Stimulated activated CD8-positive, alpha-beta memory T cell treated with anti-CD3 and anti-CD28 coated beads, Interleukin-7, amount 100 ng/mL, for 4 hours (primary cell): ENCODE measurements at places on chromosomes 16 and 17.

- no peak for DNase-seq
Observed at GRCh38 chr16:13206606-13207005, 305.2 kb downstream of the SHISA9 start.

- no peak for DNase-seq
Observed at GRCh38 chr17:67164302-67164701, 80.7 kb downstream of the HELZ start.

- DNase-seq = no peak
Observed at GRCh38 chr17:33469421-33469820, 176.3 kb upstream of the ASIC2 start.

DNA sequence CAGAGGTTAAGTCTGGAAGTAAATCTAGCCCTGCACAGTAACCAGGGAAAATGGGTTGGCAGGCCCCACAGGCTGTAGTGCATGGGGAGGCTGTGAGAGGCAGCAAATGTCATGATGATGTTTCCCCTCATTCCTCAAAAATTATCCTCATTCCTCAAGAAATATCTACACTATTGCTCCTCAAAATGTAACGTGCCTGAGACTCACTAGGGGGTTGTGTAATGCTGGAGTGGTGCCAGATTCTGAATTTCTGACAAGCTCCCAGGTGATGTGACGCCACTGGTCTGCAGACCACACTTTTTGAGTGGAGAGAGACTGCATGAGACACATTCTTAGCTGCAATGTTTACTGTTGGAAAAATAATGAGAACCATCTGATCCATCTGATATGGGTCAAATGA is 1.2 kb upstream of the MPP3 start:
- no peak for DNase-seq

DNA sequence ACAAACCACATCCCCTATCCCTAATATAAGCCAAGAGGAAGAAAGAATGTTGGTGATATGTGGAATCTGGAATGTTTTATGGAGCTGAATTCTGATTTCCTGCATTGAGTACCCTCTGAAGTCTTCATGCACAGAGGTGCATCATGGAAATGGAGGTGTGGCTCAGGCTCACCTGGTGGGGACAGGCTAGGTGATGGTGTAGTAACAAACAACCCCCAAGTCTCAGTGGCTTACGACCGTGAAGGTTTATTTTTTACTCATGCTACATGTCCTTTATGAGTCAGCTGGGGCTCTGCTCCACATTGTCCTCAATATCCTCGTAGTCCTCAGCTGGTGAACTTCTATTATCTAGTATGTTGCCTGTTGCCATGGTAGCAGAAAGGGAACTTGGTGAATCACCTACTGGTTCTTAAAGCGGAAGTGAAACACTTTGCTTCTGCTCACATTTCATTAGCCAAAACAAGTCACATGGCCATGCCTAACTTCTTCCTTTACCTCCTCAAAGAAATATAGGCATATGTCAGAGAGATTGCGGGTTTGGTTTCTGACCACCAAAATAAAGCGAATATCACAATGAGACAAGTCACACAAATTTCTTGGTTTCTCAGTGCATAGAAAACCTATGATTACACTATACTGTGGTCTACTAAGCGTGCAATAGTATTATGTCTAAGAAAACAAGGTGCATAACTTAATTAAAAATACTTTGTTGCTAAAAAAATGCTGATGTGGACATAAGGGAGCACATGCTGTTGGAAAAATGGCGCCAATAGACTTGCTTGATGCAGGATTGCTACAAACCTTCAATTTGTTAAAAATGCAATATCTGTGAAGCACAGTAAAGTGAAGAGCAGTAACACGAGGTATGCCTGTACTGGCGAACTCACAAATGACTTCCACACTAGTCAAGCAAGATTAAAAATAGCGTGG is at the start of gene PMFBP1:
TSS of gene PMFBP1 (minus strand) at position 51 of the 930 bp plus-strand sequence. CDS start 947 bp downstream, outside the sequence.
- DNase-seq = no peak

DNA sequence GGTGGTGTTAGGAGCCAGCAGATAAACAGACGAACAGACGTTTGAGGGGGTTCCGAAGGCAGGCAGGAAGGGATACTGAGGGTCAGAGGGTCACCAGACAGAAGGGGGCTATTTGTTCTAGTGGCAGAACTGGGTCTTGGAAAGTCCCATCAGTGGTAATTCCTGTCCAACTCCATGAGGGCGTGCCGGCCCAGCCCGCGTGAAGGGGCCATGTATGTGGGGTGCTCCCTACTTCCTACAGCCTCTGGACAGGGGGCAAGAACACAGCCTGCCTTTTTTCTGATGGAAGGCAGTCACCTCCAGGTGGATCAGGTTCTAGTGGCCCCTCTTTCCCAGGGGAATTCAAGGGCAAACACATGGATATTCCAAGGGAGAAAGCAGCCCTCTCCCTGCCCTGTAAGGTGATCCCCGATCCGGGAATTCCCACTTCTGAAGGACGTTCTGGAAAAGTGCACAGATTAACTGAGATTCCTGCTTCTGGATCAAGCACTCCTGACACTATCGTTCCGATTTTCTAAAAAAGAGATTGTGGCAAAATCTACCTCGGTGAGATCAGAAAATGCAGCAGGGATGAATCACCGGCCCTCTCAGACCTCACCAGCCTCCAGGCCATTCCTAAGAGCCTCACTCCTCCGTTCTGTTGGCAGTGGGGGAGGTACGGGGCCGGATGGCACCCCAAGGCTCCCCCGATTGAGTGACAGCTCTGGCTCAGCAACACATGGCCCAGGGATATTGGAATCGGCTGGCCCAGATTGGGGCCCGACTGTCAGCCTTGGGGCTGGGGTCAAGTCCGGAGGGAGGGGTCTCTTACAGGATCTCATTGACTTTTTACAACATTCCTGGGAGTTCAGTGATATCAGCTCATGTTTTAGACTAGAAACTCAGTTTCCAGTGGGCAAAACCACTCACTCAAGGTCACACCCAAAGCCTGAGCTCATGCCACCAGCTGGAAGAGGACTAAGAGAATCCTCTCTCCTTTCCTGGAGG is 12.4 kb downstream of the STX1B start:
- no peak for DNase-seq

DNA sequence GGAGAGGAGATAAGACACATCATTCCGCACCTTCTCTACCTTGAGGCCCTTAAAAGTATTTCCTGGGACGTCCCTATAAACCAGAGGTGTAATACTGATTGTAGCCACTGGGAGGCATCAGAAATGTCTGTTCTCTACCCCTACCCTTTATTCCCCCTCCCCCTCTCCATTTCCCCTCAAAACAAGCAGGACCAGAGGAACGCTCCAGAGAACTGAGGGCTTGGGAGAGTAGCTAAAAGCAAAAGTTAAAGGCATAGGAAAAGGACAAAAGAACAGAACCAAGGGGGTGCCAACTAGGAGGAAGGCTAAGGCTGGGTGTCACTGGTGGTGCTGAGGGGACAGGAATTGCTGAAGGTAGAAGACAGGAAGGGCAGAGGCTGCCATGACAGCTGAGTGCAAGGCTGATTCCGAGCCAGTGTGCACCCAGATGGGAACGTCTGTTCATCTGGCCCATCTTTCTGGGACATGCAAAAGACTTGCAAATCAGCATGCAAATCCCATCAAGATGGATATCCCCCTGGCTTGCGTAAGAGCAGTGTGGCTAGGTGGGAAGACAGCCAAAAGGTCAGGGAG is 6.7 kb downstream of the CAMTA2 start:
- no peak for DNase-seq

DNA sequence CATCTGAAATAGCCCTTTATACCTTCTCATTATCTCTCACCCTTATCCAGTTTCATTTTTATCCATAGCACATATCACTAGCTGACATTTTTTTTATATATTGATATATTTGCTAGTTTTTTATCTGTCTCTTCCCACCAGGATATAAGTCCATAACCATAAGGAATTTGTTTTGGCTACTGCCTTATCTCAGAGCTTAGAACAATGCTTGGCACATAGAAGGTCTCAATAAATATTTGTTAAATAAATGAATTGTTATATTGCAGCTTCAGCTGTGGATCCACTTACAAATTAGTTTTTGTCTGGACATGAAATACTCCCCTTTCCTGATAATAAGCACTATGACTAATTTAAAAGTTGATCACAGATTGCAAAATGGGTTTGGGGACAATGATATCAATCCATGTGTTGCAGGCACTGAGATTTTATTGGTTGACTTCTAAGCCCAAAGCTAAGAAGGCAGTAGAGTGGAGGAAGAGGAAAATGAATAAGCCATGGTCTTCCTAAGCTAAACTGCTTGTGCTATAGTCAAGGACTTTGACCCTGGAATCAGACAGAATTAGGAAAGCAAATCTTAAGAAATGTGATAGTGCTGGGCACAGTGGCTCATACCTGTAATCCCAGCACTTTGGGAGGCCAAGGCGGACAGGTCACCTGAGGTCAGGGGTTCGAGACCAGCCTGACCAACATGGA is 31.9 kb upstream of the YPEL2 start:
- no peak for DNase-seq

GRCh38 chr17:61619493-61619892 is 28.5 kb upstream of the NACA2 start:
- no peak for DNase-seq

GRCh38 chr17:12398441-12399051 is 267.1 kb upstream of the MYOCD start:
- no peak for DNase-seq

DNA sequence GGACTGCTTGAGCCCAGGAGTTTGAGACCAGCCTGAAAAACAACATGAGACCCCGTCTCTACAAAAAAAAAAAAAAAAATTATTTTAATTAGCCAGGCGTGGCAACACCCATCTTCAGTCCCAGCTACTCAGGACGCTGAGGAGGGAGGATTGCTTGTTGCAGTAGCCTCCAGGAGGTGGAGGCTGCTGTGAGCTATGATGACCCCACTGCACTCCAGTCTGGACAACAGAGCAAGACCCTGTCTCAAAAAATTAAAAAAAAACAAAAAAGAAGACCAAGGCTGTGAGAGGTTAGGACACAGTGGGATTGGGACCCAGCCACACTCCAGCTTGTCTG is 1.3 kb upstream of the SNAI3 start:
- DNase-seq = no peak

GRCh38 chr16:4077174-4077649 is 39.0 kb downstream of the ADCY9 start:
- no peak for DNase-seq

DNA sequence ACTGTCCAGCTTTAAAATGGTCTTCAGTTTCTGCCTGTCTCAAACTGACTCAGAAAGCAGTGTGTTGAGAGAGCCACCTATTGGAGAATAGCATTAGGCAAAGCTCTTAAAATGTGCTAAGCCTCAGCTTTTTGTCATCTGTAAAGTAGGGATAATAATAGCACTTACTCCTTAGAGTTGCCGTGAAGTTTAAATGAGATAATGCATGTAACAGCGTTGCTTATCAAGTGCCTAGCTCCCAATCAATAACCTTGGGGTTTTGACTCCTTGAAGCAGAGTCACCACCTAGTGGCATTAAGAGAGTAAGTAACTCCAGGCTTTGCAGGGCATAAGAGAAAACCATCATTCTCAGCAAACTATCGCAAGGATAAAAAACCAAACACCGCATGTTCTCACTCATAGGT is 163.3 kb downstream of the HS3ST2 start:
- DNase-seq = no peak

GRCh38 chr17:59154292-59154720 is 680 bp downstream of the SKA2 start:
- peak; percentile 7 for DNase-seq

DNA sequence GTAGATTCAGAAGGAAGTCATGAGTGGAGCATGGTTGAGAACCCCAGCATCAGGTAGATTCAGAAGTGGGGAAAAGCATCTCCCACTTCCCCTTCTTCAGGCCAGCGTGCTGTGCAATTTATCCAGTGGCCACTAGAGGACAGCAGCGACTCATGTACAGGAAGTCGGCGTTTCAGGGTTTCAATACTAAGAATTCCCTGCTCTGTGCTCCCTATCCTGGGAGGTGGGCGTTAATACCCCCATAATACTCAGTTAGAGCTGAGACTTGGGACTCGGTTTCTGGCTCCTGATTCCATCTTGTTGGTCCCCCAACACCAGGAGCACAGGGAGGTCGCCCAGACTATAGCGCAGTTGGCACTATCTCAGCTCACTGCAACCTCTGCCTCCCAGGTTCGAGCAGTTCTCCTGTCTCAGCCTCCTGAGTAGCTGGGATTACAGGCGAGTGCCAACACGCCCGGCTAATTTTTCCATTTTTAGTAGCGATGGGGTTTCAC is 75.3 kb upstream of the AMZ2 start:
- DNase-seq = peak; percentile 55

- no peak for DNase-seq
Observed at GRCh38 chr17:78708510-78708973, 73.5 kb downstream of the CYTH1 start.
